GM23338 (cell line): ENCODE measurements at places on chromosomes 3 and 15. TPM values are rescaled to one million over a fixed set of nuclear protein-coding genes. Genes with fewer than 3 reads are reported as not detected.

- DNase-seq: no peak
Measured at GRCh38 chr3:196156160-196156559, 55.0 kb downstream of the ZDHHC19 start.

SPSB4 gene
- total RNA-seq: 20.1 and 25.9 TPM in 2 replicates

DNA sequence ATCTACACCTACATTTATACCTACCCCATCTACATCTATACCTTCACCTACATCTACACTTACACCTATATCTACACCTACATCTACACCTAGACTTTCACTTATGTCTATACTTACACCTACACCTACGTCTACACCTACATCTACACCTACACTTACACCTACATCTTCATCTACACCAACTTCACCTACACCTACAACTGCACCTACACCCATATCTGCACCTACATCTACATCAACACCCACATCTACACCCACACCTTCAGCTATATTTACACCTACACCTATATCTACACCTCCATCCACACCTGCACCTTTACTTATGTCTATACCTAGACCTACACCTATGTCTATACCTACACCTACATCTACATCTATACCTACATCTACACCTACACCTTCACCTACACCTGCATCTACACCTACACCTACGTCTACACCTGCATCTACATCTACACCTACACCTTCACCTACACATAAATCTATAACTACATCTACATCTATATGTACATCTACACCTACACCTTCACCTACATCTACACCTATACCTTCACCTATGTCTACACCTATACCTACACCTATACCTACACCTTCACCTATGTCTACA, 30.9 kb upstream of the PRR23E start:
- no peak for DNase-seq

- DNase-seq: no peak
Measured at GRCh38 chr3:129554356-129555152, 11.6 kb downstream of the H1-8 start.

NPAP1 gene
- total RNA-seq: 0.24 and 0.47 TPM in 2 replicates

- no peak for DNase-seq
Measured at GRCh38 chr3:159789017-159789416, 199.6 kb upstream of the IL12A start.

CCDC39 gene
- total RNA-seq: 0.52 TPM in 1 of 2 replicates, not detected in the other

DNA sequence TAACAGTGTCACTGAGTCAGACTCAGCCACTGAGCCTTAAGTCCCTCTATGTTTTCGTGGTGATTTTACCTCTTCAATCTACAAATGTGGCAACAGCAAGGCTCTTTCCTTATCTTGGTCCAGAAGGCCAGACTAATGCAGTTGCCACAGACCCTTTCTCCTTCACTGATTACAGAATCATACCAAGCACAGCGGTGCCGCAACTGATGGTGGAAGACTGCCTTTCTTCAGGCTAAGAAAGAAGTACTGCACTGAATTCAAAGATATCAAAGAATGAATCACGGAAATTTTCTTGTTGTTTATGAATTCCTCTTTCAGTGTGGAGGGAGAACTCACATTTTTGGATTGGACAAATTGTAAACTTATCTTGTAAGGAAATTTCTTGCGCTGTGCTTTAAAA, 18.6 kb downstream of the DCP1A start:
- no peak for DNase-seq

NRG4 gene
- 0.21 TPM in 1 of 2 replicates, not detected in the other for total RNA-seq
